Stimulated activated CD4-positive, alpha-beta T cell treated with anti-CD3 and anti-CD28 coated beads, Interleukin-2, amount 100 ng/mL, for 24 hours (primary cell): ENCODE measurements at places on chromosomes 13 and 19.

DNA sequence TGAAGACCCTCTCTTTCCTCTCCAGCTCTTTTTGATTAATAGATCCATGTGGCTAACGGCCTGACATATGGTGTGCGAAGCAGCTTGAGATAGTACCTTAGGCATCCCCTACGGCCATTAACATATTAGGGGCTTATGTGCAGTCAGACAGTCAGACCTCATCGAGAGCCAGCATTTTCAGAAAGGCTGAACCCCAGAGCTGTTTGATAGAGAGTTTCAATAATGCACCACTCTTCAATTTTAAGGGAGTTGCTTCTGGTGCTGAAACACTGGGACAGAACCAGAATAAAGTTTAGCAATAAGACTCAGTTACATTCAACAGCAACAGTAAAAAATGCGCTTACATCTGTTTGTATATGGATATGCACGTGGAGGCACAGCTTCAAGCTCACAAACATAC is 10.8 kb downstream of the POU4F1 start:
- DNase-seq: no peak

- no peak for DNase-seq
Measured at GRCh38 chr13:42894765-42895243, 97.2 kb downstream of the EPSTI1 start.

DNA sequence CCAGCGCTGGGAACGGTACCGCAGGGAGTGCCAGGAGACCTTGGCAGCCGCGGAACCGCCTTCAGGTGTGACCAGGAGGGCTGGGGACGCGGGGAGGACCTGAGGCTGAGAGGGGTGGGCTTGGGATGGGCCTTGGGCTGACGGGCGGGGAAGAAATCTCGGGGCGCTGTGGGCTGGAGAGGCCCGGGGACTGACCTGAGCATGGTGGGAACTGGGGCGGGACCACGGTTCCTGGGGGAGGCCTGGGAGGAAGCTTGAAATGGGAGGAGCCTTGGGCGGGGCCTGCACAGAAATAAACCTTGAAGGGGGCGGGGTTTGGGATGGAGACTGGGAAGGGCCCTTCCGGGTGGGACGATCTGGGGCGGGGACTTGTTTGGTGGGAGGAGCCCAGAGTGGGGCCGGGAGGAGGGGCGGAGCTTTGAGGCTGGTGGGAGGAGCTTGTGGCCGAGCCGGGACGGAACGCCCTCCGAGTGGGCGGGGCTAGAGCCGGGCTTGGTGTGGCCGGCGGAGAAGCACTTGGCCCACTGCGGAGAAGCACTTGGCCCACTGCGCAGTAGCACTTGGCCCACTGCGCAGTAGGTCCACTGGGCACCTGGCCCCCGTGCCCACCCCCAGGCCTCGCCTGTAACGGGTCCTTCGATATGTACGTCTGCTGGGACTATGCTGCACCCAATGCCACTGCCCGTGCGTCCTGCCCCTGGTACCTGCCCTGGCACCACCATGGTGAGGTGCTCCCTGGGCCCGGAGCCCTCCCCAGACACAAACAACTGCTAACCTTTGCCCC is 2.8 kb downstream of the GIPR start:
- peak; percentile 75 for DNase-seq

GRCh38 chr19:50459067-50459456 is 17.2 kb upstream of the EMC10 start:
- DNase-seq: no peak

DNA sequence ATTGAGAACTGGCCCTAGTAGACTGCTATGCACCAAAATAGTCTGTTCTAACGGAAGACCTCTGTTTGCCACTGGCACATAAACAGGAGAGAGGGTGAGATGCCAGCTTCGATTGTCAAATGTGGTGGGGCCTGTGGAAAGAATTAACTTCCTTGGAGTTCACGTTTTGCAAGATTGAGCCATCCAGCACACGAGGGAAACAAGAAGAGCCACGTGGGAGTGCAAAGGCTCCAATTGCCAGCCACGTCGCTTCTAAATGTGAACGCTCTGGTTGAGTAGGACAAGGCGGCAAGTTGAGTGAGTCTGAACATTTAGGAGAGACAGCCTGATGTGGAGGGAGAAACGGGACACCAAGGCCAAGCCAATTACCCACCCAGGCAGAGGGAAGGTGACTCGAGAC is 409.1 kb downstream of the FGF9 start:
- DNase-seq: no peak

DNA sequence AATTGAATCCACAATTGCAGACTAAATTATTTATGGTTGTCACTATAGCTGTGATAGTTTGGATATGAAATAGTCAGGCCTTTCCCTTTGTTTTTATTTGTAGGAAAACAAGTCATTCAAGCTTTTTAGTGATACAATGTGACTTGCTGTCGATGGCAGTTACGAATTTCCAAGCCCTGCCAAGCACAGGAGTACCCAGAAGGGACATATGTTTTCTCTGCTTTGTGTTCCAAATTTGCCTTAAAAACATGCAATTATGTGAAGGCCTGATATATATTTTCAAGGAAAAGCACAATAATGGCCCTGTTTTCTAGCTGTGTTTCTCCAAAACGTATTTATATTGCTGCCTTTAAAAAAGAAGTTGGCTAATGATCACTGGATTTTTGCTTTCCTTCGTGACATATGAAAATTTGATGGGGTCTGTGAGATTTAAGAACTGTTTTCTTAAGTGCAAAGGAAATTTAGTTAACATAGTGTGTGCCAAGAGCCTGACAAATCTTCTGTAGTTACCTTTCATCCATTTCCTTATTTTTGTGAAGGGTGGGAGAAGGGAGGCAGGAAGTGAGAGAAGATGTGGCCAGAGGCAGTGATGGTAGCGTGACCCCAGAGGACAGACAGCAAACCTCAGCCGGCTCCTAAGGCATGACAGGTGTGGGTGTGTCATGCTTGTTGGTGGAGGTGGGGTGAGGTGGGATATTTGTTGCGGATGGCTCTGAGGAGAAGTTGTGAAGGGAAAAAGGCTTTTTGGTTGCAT is 79.6 kb downstream of the TEX26 start:
- DNase-seq: no peak

DNA sequence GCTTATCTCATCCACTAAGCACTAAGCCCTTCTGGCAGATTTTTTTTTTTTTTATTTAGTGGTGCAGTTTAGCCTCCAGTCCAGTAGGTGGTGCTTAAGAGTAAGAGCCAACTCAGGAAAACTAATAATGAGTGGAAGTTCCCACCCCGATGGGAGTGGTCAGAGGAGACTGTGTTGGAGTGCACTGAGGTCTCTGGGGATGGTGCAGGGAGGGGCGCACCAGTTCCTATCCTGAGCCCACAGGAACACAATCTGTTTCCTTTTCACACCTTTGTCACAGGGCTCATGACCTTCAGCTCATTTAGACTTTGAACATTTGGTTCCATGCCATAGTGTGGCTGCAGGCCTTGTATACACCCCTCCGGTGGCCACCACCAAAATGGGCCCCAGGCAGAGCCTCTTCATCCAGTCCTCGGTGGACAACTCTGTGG is 367.4 kb downstream of the SPRY2 start:
- DNase-seq: no peak

DNA sequence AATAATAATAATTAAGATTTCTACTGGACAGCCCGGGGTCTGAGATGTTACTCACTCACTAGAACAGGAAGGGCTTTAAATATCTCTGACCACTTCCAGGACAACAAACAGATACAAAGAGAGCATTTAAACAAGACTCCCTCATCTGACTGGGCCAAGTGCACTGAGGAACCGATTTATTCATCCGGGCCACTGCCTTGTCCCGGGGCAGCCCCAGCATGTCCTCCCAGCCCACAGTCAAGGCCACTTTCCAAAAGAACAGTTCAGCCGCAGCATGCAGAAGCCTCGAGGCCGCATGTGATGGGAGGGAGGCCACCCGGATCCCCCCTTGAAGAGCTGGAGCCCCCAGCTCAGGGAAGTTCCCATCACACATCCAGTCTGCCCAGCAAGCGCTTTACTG is 30.5 kb downstream of the MLLT1 start:
- DNase-seq: no peak

DNA sequence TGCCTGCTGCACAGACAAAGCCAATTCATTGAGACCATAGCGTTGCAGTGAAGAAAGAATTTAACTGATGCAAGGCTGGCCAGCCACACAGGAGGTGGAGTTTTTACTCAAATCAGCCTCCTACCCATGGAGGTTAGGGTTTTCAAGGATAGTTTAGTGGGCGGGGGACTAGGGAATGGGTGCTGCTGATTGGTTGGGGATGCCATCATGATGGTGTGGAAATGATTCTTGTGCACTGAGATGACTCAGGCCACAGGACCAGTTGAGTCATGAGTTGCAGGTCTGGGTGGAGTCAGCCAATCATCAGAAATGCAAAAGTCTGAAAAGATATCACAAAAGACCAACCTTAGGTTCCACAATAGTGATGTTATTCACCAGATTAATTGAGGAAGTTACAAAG is 359.6 kb downstream of the FOXO1 start:
- DNase-seq: peak; percentile 47

DNA sequence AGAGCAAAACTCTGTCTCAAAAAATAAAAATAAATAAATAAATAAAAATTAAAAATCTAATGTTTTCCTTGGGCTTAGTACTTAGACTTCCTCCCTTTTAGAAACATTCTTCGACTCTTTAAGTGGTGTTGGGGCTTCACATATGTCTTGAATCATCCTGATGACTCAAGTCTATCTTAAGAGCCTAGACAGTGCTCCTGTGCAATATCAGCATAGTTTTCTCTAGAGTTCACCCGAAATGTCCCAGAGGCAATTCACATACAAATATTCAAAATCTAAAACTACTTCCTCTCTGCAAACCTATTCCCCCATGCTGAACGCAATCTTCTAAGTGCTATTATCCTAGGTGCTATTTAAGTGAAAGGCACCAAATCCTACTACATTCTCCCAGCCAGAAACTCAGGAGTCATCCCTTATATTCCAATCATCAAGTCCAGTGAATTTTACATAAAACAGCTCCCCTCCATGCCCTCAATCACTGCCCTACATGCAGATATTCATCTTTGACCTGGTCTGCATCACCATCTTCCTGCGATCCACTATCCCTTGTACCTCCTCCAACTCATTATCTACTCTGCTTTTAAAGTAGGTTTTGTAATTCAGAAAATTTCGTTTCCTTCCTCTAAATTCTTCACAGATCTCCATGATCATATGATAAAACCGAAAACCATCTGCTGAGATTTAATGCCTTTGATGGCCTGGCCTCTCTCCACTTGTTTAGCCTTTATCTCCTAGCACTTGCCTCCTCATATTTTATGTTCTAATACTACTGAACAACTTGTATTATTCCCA is 102.7 kb downstream of the ELF1 start:
- DNase-seq: no peak

- no peak for DNase-seq
Measured at GRCh38 chr13:109436055-109436622, 350.2 kb downstream of the IRS2 start.
